Stimulated activated CD8-positive, alpha-beta memory T cell treated with anti-CD3 and anti-CD28 coated beads, Interleukin-4, amount 100 ng/mL, for 24 hours (primary cell): ENCODE measurements at places on chromosomes 12 and 14.

DNA sequence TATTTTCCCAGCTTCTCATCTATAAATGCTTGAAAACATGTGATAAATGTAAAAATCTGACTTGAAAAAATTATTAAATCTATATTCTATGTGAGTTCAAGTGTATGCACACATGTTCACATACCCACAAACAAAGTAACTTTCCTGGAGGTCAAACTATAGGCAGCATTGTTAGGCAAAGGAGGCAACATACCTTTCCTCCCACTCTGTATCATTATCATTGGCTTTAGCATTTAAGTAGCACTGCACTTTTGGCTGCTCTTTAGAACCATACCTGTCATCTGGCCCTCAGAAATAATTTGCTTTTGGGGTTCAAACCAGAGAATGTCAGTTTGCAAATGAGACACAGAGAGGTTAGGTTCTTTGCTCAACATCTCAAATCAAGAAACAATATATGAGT lies 102.4 kb upstream of the CCDC196 start:
- no peak for DNase-seq

GRCh38 chr12:130179191-130179590 lies 16.9 kb downstream of the FZD10 start:
- no peak for DNase-seq

DNA sequence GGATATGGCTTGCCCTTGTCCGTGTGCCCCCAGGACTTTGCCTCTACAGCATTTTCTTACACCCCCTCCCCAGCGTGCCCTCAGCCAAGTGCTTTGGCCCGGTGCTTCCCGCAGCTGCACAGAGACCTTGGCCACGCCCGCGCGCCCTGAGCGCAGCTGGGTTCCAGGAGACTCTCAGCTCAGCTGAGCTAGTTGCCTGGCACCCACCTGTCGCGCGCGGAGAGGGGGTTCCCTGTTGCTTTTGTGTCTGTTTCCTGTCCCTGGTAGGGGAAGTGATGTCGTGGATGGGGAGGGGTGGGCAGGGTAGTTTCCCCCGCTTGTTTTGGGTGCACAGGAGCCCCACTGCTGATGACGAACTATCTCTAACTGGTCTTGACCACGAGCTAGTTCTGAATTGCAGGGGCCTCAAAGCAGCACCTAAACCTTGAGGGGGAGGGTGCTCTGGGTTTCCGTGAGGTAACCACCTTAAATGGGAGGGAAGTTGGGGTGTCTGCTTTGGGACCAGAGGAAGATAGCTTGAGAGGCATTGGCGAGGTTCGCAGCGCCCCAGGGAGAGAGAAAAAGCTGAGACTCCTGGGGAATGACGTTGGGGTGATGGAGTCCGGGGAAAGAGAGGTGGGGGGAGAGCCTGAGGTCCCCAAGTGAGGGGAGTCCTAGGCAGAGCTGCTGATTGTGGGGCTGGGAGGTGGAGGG lies 1.5 kb downstream of the DIO3 start:
- no peak for DNase-seq

GRCh38 chr14:69850086-69850735 lies 29.0 kb upstream of the SMOC1 start:
- no peak for DNase-seq

- DNase-seq: no peak
Measured at GRCh38 chr14:75022655-75023054, 19.9 kb downstream of the EIF2B2 start.

DNA sequence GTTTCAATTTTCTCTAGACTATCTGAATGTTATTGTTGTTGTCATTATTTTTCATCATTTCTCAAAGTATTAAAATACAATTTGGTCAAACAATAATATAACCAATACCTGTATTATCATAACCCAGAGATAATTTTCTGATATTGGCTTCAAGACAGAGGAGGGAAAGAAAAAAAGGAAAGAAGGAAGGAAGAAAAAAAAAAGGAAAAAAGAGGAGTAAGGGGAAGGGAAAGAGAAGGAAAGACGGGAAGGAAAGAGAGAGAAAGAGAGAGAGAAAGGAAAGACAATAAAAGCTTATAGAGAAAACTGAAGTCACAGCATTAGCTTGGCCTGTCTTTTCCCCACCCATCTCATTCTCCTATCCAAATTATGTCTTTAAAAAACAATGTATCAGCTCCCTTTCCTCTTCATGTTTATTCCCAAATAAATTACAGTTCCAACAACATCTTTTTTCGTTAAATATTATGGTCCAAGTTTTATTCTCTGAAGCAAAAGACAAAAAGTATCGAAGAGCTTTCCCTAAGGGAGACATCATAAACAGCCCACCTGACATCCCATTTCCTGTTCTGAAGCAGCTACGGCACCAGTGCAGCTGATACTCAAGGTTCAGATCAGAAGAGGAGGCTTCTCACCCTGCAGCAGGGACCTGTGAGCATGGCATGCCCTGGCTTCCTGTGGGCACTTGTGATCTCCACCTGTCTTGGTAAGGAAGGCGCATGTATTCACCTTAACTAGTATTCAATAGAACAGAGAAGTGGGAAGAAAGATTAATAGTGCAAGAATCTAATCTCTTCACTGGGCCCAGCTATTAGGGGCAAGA lies 308.3 kb downstream of the DAD1 start:
- no peak for DNase-seq

- DNase-seq: no peak
Measured at GRCh38 chr14:23518709-23519108, 32.9 kb downstream of the ZFHX2 start.

- DNase-seq: no peak
Measured at GRCh38 chr14:48127674-48128073, 452.3 kb upstream of the MDGA2 start.

DNA sequence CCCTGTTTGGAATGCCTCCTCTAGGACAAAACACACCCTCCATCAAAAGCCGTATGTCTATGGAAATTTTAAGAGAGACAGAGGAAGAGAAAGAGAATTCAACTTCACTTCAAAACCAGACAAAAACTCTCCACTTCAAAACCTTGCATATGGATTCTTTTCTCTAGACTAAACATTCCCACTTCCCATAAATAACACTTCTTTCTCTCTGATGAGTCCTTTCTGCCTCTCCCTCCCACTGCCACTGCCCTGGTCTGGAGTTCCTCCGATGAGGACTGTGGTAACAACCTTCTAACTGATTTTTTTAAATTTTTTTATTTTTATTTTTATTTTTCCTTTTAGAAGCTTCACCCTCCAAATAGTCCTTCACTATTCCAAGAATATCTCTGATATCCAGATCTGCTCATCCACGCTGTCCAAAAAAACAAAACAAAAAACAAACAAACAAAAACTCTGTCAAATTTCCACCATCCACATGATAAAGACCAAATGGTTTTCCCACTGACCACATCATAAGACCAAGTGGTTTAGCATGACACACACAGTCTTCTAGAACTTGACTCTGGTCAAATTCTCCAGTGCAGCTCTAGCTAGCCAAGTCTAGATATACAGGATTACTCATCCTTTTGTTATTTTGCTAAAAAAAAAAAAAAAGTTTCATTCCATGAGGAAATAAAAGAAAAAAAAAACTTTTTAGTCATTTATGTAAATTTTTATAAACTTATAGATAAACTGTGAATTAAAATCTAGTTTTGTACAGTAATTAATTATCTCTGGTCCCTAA lies 256.0 kb downstream of the PPFIA2 start:
- DNase-seq: no peak

- DNase-seq: no peak
Measured at GRCh38 chr12:43480591-43480990, 71.4 kb downstream of the ADAMTS20 start.

DNA sequence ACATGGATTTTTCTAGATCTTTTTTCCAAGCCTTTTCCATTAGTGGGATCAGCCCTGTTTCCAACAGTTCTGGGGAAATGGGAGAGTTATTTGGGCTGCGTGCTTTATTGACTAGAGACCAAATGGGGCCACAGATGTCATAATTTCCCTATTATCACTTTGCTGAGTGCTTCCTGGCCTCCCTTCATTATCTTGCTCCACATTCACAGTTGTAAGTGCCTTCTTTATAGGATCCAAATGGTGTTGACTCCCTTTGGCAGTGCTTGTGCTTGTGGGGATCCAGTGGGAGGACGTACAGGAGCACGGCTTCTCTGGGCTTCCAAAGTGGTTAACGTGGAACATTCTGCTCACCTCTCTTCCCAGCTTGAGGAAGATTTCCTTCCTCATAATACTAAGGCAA lies 141.0 kb upstream of the RMST start:
- DNase-seq: no peak

GRCh38 chr14:104593241-104593701 lies 11.3 kb downstream of the TMEM179 start:
- no peak for DNase-seq

DNA sequence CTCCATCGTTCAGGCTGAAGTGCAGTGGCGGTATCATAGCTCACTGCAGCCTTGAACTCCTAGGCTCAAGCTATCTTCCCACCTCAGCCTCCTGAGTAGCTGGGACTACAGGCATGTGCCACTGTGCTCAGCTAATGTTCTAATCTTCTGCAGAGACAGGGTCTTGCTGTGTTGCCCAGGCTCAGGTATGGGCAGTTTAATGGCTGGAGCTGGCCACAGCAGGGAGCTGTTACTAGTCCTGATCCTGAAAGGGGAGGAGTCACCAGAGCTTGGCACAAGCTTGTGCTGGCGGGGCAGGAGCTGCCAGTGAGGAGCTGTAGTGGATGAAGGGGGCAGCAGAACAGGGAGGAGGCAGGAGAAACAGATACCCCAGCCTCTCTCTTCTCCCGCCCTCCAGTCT lies 10.6 kb downstream of the TMEM120B start:
- no peak for DNase-seq

DNA sequence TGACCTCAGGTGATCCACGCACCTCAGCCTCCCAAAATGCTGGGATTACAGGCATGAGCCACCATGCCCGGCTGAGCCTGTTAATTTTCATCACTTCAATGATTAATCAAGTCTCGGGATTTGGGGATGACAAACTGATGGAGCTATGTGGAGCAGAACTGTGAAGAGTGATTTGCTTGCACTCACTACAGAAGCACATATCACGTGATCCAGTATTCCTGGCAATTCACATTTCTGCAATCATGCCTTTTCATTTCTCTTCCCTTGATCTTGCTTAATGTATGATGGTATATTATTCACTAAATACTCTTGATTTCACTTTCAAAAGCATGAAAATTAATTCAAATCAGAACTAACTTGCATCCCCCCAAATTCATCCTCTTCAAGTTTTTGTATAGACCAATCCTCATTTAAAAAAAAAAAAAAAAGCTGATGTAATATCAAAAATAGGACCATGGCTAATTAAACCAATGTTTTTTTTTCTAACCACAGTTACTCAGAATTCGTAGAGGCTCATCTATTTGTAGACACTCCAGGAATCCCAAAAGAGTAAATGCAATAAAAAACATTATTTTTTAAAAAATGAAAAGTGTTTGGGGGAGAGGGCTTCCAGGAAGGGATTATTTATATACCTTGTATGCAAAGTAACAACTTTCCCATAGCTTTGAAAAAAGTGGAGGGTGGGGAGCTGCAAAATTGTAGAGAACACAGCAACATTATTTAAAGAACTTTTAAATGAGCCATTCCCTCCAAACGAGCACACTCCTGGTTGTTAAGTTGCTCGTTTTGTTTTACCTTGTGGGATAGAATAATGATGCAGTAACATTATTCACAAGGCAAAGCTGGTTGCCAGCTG lies 7.0 kb upstream of the ATXN2 start:
- DNase-seq: no peak

DNA sequence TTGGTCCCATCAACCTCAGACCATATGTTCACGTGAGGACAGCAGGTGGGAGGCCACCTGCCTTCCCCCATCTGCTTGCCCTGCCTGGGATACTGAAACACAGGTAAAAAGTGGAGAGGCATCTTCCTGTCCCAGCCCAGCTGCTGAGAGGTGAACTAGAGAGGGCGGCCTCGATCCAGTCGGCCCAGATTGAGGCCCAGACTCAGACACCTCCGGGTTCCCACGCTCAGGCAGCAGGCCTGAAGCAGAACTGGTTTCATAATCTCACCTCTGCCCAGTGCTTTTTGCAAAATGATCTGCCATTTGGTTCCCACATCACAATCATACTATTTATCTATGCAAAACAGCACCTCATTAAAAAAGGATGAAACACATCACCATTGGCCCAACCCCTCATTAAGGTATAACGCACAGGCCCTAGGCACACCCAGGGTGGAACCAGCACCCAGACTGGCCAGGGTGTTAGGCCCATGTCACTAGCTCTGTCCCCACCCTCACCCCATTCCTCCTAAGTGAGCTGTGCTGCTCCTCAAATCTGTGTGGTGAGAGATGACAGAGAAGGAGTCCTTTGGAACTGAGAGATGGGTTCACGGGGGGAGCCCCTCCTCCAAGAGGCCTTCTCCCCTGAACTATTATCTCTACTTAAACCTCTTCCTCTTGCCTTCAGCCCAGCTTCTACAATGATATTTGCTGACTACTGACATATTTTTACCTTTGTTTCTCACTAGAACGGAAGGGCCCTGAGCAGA lies 81.1 kb downstream of the ZFP36L1 start:
- no peak for DNase-seq

DNA sequence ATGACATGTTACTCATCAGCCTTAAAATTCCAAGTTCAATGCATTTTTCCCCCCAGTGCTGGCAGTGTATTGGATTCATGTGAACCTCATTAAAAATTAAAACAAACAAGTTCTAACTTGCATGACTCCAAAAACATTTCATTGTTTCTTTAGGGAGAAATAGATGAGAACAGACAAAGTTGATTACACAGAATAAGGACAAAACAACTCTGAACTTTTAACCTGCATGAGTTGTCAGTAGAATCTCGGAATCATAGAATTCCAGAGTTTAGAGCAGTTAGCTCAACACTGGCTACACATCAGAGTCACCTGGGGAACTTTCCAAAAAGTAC lies 127.5 kb downstream of the TMX1 start:
- no peak for DNase-seq

DNA sequence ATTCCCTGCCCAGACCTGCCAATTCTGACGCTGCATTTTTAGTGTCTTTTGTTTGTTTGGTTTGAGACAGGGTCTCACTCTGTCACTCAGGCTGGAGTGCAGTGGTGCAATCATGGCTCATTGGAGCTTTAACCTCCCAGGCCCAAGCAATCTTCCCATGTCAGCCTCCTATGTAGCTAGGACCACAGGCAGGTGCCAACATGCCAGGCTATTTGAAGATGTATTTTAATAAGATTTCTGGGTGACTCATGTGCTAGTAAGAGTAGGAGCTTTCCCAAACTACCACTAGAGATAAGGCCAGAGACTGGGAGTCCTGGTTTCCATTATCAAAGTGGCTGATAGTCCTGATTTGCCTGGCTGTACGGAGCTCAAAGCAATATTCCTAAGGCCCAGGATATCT lies 693.3 kb downstream of the MED13L start:
- DNase-seq: no peak

DNA sequence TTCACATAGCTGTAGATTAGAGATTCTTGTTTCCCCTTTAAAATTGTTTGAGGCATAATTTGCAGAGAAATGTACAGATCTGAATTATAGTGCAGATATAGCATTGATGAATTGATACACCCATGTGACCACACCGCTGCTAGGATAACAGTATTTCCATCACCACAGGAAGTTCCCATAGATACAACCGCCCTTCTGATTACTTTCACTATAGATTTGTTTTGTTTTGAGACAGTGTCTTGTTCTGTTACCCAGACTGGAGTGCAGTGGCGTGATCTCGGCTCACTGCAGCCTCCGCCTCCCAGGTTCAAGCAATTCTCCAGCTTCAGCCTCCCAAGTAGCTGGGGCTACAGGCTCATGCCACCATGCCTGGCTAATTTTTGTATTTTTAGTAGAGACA lies 8.8 kb upstream of the ASPG start:
- DNase-seq: no peak

GRCh38 chr12:57940915-57941164 lies 527 bp upstream of the ATP23 start:
- no peak for DNase-seq

- no peak for DNase-seq
Measured at GRCh38 chr14:77011245-77011644, 17.3 kb downstream of the IRF2BPL start.

GRCh38 chr12:14239935-14240872 lies 125.3 kb upstream of the ATF7IP start:
- no peak for DNase-seq
